ENCODE measurements at places on chromosomes 7 and 10. TPM values are rescaled to one million over a fixed set of nuclear protein-coding genes. Genes with fewer than 3 reads are reported as not detected.

ELAPOR2 gene
- 34.7 TPM for total RNA-seq

- DNase-seq: no peak
Measured at GRCh38 chr7:249989-250388, 40.0 kb upstream of the FOXL3 start.

DNA sequence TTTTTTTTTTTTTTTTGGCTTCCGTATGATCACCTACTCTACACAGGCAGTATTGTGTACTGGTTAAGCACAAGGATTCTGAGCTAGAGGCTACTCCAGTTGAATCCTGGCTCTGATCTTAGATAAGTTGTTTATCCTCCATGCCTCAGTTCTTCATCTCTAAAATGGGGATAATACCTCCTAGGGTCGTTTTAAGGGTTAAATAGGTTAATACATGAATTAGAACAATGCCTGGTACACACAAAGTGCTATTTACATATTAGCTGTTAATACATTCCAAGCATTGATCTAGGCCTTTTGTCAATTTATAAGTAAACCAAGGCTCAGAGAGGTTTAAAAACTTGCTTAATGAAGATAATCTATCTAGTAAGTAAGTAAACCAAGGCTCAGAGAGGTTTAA, 59.0 kb downstream of the ST7 start:
- no peak for DNase-seq

- no peak for DNase-seq
Measured at GRCh38 chr7:67387851-67388250, 391.2 kb downstream of the TYW1 start.

GRCh38 chr7:50821457-50822008, 38.8 kb upstream of the GRB10 start:
- no peak for DNase-seq

DNA sequence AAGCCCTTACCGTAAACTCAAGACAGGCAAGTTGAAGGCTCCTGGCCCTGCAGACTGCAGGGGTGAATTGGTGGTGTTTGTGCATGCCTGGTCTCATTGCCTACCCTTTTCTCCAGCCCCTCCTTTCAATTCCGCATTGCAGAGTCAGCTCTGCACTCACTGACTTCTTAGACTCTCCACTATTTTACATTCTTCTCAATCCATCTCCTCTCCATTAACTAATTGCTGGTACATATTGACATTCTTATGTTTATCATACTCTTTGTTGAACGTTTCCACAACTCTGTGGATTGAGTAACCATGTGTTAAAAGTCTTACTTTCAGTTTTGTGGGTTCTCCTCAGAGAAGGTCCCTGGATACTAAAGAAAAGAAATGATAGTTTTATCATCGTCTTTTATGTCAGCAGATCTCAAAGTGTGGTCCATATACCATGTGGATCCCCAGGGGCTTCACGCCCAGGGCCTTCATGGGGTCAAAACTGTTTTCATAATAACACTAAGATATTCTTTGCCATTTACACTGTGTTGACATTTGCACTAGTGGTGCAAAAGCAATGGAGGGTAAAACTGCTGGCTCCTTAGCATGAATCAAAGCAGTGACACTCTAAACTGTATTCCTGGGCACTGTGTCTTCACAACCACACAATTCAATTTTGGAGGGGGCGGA, 135.4 kb upstream of the FZD1 start:
- no peak for DNase-seq

DNA sequence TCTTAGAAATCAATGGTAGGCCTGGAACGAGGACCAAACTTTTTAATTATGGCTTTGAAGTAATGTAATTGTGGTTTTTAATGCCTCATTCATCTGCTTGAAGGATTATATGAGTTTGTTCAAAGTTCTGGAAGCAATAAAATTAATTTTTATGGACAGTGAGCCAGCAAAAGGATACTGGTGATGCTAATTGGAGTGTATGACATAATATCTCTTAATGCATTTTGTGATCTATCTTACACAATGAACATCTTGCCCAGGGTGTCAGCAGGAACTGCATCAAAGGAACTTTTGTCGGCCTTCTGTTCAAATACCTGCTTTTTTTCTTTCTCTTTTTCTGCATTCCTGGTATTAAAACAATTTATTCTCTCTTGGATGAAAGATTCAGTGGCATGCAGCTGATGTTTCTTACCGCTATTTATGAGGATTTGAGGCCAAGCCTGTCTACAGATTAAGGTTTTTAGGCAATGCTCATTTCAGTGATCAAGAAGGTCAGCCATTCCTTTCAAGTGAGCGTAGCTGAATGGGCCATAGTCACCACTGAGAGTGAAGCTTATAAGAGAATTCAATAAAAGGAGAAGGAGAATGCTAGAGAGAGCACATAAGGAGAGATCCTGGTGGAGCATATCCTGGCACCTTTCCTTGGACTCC, 974.8 kb downstream of the SORCS3 start:
- DNase-seq: no peak

All from breast epithelium (tissue), 4 donors.